ENCODE measurements at places on chromosomes 3 and 15.
A peak's percentile ranks its signal among the peaks of the same experiment; 100 is the strongest.

DNA sequence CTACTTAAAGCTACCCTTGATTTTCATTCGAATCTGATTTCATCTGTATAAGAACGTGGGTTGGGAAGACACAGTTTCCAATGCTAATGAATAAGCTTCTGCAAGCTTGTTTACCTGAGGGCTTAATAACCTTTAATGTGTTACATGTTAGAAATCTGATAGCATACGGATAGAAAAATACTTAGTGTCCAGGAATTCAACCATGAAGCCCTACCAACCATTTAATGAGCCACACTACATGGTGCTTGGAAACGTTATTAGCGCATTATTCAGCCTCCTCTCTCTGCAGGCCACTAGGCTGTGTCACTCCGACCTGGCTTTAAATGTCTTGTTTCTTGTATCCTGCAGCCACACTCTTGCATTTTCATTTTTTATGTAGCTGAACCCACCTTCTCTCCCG lies 1.6 kb downstream of the FAM81A start:
- no peak for DNase-seq

GRCh38 chr3:23669541-23670255 lies 136.1 kb upstream of the UBE2E1 start:
- DNase-seq, result no peak

- DNase-seq, result no peak
Measured at GRCh38 chr3:137081711-137082110, 123.9 kb downstream of the IL20RB start.

GRCh38 chr15:72379856-72380430 lies 4.1 kb upstream of the HEXA start:
- no peak for DNase-seq

GRCh38 chr15:40470423-40471104 lies at the start of gene CHST14:
Gene CHST14 (plus strand): TSS chr15:40470984. CDS start chr15:40471214, 230 bp downstream.
- DNase-seq, result peak; percentile 47

- DNase-seq, result no peak
Measured at GRCh38 chr3:142152384-142152783, 3.0 kb upstream of the TFDP2 start.

- DNase-seq, result no peak
Measured at GRCh38 chr3:134336587-134336986, 37.7 kb downstream of the AMOTL2 start.

DNA sequence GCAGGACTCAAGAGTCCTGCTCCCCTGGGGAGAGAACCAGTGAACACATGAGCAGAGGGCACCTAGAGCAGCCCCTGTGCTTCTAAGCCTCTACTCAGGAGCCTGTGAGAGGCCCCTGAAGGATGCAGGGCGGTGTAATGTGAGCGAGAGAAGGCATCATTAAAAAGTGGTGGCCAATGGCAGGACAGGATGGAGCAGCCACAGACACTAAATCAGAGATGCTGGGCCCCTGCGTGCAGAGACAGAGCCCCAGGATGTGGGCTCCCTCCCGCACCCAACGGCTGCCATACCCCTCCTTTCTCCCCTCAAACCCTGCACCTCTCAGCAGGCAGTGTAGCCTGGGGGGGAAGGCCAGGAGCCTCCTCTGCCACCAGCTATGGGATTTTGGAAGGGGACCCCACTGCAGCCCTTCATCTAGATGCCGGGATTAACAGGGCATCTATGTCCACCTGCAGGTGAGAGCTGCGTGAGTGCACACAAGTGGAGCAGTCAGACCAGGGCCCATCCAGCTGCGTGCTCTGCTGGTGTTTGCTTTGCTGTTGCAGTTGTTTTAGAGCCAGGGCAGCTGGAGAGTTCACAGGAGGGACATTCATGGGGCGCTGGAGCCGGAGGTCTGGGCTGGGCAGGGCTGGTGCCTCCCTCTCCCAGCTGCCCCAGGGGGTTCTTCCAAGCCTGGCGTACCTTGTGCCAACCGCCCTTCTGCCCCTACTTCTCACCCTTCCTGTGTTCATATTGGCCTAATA lies 5.1 kb upstream of the IQSEC1 start:
- DNase-seq, result peak; percentile 50

- DNase-seq, result no peak
Measured at GRCh38 chr3:98587654-98588053, 5.8 kb downstream of the CPOX start.

DNA sequence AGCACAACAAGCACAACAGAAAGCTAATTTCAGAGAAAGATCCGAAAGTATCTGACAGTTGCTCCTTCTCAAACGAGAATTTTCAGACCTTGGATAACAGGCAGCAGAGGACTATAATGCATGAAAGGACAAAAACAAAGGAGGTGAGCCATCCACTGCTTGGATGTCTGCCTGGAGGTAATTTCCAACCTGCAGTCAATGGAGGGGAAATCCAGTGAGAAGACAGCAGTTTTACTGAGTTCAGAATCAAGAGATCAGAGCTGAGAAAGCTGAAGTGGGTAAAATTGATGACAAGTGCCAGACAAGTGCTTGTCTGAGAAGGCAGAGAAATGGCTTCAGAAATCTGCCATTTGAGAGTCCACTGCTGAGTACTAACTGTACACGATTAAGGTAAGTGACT lies 22.1 kb downstream of the UBE3A start:
- DNase-seq, result no peak

DNA sequence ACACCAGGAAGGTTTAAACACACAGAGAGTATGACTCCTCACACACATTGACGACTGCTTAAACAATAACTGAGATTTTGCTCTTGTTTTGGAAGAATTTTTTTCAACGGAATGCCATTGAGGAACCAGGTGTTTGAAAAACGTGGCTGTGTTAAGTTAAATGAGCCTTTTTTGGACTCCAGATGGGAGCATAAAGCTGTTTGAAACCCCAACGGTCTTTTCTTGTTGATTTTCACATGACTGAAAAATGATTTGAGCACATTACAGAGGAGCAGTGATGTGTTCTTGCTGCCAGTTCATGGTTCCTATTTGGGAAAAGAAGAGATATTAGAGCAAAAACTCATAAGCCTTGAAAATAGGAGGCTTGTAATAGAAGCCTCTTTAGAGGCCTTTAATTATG lies 97.8 kb upstream of the SELENOK start:
- DNase-seq, result no peak

GRCh38 chr3:63228677-63229076 lies 49.4 kb upstream of the SYNPR start:
- peak; percentile 28 for DNase-seq

DNA sequence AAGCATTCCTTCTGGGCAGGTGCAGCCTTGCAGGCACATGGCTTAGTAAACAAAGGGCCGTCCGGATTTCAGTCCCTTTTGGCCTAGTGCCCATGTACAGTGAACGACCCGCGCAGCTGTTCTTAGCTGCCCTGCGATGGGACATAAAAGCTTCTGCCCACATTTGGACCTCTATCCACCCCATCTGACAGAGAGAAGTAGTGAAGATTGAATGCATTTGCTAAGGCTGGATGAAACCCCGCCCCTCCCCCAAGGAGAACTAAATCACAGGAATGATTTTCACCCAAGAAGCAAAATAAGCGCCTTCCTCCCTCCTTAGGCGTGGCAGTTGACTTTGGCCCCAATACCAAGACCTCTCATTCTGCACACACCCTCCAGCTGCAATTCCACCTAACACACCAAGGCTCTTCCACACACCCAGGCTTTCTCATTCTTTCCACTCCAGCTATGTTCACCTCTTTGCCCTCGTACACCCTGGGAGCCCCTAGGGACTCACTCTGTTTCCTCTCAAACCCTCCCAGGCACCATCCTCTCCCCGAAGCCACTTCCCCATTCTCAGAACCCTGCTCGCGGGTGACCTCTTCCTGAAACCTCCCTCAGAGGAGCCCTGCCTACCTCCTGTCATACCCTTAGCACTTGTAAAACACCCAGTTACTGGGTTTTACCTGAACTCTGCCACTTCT lies 14.1 kb upstream of the HRH1 start:
- peak; percentile 25 for DNase-seq

DNA sequence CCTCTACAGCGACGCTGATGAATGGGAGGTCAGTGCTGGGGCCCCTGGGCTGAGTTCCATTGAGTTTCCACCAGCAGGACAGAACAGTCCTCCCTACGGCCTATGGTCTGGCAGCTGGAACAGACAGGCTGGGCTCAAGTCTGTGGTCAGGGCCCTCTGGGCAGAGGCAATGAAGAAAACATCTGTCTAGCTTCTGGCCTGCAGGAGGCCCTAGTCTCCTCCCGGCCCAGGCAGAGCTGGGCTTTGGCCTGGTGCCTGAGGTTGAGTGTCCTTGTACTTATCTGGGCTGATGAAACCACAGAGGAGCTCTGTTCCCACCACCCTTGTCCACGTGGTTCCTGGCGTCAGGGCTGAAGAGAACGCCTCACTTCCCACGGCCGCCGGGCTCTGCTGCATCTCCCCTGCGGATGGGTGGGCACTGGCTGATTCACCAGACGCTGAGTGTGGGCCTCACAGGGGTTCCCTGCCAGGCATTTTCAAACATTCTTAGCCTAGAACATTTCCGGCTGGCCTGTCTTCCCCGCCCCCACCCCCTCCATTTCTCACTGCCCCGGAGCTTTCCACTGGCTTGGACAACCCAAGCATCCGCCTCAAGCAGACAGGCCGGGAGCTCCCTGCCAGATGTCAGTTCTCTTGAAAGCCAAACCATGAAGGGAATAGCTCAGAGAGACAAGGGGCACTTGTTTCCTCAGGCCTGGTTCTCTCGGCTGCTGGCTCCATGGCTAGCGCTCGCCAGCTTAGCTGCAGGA lies 20.3 kb downstream of the PPCDC start:
- no peak for DNase-seq

DNA sequence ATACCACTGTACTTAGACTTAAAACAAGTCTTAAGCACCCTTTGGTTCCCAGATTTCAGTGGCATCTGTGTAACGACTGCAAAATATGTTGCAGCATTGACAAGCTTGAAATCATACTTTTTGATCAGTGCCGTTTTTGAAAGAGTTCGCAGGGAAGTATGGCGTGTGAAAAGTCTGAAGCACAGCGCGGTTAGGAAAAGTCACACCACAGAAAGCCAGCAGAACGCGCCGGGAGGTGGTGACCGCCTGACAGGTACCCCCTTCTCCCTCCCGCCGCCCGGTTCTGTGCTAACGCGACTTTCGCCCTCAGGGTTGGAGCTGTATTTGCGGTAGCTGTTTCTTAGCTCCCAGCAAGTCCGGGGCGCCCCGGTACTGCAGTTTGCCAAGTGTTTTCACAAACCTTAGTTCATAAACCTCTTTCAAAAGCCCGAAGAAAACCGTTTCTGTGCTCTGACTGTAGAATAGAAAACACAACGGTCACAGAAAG lies 481 bp upstream of the CRYBG3 start:
- DNase-seq, result peak; percentile 26

- DNase-seq, result no peak
Measured at GRCh38 chr3:49611719-49612118, 57.4 kb downstream of the BSN start.

- no peak for DNase-seq
Measured at GRCh38 chr3:49666592-49666991, 7.6 kb upstream of the APEH start.

GRCh38 chr3:162338514-162338913 lies 841.9 kb downstream of the OTOL1 start:
- DNase-seq, result no peak

GRCh38 chr3:38521391-38521987 lies 25.3 kb downstream of the EXOG start:
- peak; percentile 48 for DNase-seq

- DNase-seq, result peak; percentile 23
Measured at GRCh38 chr3:128489927-128490649, 2.9 kb downstream of the GATA2 start.

DNA sequence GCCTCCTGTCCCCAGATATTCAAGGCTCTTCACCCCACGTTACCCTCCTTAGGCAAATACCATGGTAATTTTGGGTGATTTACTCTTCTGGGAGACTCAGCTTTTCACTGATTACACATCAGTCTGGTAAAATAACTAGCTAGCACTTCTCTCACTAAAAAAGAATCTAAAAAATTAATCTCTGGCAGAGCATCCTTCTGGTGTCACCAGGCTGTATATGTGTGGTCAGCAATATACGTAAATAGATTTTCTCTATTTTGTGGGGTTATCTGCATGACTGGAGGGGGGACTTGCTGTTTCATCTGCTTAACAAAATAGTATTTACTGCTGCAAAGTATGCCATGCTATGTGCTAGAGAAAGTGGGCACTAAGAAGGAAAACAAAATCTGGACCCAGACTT lies 45.1 kb downstream of the LRRC28 start:
- DNase-seq, result no peak

- no peak for DNase-seq
Measured at GRCh38 chr3:129038121-129038855, 22.3 kb upstream of the GP9 start.

GRCh38 chr3:71260782-71261181 lies 322.7 kb downstream of the FOXP1 start:
- DNase-seq, result no peak

- no peak for DNase-seq
Measured at GRCh38 chr15:75779504-75779903, 63.7 kb upstream of the UBE2Q2 start.

GRCh38 chr3:14467814-14468620 lies 65.6 kb downstream of the SLC6A6 start:
- DNase-seq, result peak; percentile 3

GRCh38 chr3:137020315-137020714 lies 62.5 kb downstream of the IL20RB start:
- no peak for DNase-seq

- DNase-seq, result no peak
Measured at GRCh38 chr15:81394603-81395002, 20.6 kb upstream of the TMC3 start.

- DNase-seq, result no peak
Measured at GRCh38 chr3:104768886-104769285, 597.8 kb upstream of the ALCAM start.

DNA sequence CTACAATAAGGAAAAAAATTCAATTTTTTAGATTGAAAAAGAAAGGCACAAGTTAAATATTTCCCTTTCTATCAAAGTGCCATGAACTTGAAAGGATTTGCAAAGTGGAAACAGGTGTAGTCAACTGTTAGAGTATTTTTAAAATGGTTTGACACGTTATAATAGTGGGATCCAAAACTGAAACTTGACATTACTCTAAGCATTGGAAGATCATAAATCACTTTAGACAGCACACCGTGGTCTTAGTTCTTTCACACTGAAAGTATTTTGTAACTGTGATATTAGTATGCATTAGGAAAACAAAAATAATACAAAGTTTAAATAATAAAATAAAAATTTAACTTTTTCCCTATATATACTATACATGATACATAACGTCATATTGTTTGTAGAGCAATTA lies 933.1 kb downstream of the EPHA3 start:
- no peak for DNase-seq

DNA sequence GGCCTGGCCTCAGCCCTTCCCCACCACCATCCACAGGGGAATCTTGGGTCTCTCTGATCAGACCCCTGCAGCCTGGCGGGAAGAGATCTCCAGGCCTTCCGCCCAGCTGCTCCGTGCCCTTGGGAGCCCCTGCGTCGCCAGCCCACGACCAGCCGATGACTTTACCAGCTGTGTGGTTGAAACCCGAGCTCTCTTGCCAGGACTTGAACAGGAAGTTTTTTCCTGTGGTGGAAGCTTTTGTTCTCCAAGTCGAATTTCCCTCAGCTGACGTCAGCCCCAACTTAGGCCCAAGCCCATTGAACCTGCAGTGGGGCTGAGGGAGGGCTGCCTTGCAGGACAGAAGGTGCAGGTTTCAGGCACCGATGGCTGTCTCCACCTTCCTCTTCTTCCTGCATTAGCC lies 51.7 kb upstream of the SMAD3 start:
- DNase-seq, result no peak

Measured in NCI-H345 (cell line).